CD4-positive, alpha-beta T cell treated with Interleukin-17A for 4 hours (primary cell): ENCODE measurements at places on chromosomes 4 and X.
A peak's percentile ranks its signal among the peaks of the same experiment; 100 is the strongest.

DNA sequence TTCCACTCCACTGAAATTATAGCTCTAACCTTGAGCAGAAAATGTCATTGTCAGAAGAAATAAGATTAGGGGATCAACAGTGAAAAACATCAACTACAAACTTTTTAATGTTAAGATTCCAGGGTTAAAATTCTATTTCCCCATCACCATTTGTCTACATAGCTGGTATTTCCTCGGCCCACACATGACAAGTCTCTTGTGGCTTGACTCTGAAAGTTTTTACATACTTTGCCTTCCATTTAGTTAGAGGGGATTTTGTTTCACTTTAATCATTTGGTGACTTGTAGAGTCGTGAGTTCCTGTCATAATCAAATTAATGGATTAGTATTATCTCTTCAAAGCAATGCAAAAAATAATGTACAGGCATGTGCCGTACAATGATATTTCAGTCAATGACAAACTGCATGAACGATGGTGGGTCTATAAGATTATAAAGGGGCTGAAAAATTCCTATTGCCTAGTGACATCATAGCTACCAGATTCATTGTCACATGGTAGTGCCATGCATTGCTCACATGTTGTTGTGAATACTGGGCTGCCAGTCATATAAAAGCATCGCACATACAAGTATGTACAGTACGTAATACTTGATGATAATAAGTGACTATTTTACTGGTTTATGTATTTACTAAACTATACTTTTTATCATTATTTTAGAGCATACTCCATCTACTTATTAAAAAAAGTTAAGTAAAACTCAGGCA, 72.0 kb downstream of the ING2 start:
- DNase-seq: no peak

DNA sequence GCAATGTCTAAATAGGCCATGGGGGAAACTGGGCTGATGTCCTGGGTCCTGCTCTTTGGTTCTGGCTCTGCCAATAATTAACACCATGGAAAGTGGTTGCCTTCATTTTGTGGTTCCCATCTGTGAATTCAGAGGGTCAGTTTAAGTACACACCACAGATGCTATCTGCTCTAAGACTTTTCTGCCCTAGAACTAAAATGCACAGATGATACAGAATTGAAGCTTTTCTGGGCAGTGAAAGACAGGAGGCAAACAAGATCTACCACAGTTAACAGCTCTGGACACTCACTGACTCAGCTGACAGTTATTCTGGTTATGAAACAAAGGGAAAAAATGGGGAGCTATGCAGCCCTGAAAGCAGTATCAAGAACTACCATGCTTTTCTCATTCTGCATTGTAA, 37.3 kb downstream of the APBB2 start:
- no peak for DNase-seq

DNA sequence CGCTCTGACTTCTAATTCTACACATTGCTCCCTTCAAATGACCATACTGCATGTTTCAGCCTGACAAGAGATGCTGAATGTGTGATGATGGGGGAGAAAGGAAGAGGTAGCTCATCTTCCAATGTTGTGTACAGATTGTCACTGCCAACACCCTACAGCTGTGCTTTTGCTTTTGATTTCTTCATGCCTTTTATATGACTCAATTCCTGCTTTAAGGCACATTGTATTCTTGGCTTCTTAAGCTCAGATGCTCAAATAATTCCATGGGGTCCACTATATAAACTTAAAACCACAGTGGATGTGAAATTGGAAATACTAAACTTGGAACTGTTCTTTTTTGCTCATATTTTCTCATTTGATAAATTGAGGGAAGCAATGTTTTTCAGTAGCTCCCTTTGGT, 183.2 kb upstream of the WDFY3 start:
- DNase-seq: no peak

DNA sequence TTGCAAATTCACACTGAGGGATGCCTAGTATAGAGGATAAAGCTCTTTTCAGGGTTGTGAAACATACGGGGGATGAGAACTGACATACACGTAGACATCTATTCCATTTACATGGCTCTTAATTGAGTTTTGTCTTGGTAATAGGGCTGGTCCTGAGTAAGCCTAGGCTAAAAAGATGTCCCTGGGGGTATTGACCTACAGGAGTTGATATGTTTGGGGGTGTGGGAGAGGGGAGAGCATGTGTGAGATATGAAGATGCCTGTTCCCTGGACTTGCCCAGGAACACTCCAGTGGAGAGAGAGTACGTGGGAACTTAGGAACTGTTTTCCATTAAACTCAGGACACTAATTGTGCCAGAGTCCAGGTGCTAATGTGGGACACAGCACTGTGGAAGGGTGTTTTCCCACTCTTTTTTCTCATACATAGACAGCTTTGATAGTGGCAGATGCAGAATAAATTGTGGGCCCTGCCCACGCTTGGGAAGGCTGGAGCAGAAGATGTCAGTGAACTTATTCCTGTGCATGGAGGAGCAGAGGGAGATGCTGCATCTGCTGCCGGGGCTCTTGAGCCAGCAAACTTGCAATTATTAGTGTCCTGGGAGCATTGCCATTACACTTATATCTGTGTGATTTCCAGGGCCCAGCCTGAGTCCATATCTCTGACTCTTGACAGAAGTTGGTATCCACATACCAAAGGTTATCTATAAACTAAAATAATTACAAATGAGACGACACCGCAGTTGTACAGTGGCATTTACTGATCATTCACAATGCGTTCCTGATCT, 20.7 kb downstream of the SYNPO2 start:
- DNase-seq: no peak

GRCh38 chrX:9862525-9862924, 76.3 kb downstream of the SHROOM2 start:
- DNase-seq: no peak

GRCh38 chrX:38678821-38679220, 117.5 kb downstream of the TSPAN7 start:
- no peak for DNase-seq

GRCh38 chr4:15654593-15655222, 449 bp downstream of the FBXL5 start:
- peak; percentile 57 for DNase-seq

GRCh38 chrX:44020693-44021092, 47.5 kb upstream of the NDP start:
- no peak for DNase-seq

GRCh38 chr4:76518241-76518640, 83.2 kb downstream of the SHROOM3 start:
- DNase-seq: no peak
